ENCODE measurements at places on chromosomes 5 and 9. TPM values are rescaled to one million over a fixed set of nuclear protein-coding genes. Genes with fewer than 3 reads are reported as not detected.

- H3K27me3 ChIP-seq: peaks cover 56% of the 10 kb centered on the region
- no peaks in the 10 kb centered on the region for H3K4me1 ChIP-seq
- DNase-seq: no peak
- no peak overlapping the region for H3K27ac ChIP-seq
- H3K36me3 ChIP-seq: no peaks in the 10 kb centered on the region
- H3K4me3 ChIP-seq: peak overlapping the region; percentile 54
Observed at GRCh38 chr9:101737705-101738565, 512 bp downstream of the GRIN3A start.

DNA sequence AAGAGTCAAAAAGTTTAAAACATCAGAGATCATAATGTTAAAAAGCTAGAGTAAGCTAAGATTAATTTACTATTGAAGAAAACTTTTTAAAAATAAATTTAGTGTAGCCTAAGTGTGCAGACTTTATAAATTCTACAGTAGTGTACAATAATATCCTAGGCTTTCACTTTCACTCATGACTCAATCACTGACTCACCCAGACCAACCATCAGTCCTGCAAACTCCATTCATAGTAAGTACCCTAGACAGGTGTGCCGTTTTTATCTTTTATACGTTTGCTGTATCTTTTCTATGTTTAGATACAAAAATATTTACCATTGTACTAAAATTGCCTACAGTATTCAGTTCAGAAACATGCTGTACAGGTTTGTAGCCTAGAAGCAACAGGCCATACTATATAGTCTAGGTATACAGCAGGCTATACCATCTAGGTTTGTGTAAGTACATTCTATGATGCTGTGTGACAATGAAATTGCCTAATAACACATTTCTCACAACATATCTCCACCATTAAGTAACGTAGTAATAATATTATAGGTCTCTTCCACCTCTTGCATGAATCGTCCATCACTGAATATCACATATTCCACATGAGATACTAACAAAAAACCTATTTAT, 59.2 kb downstream of the MEGF9 start:
- no peak for DNase-seq
- no peaks in the 10 kb centered on the region for H3K4me1 ChIP-seq
- H3K27me3 ChIP-seq: no peaks in the 10 kb centered on the region
- no peak overlapping the region for H3K27ac ChIP-seq
- no peaks in the 10 kb centered on the region for H3K36me3 ChIP-seq

The TMEM252 gene
- total RNA-seq: not detected

The ZNF366 gene
- 7.5 TPM for total RNA-seq

- peaks cover 60% of the 10 kb centered on the region for H3K36me3 ChIP-seq
Observed at GRCh38 chr9:19378164-19378563, 1.9 kb downstream of the RPS6 start.

DNA sequence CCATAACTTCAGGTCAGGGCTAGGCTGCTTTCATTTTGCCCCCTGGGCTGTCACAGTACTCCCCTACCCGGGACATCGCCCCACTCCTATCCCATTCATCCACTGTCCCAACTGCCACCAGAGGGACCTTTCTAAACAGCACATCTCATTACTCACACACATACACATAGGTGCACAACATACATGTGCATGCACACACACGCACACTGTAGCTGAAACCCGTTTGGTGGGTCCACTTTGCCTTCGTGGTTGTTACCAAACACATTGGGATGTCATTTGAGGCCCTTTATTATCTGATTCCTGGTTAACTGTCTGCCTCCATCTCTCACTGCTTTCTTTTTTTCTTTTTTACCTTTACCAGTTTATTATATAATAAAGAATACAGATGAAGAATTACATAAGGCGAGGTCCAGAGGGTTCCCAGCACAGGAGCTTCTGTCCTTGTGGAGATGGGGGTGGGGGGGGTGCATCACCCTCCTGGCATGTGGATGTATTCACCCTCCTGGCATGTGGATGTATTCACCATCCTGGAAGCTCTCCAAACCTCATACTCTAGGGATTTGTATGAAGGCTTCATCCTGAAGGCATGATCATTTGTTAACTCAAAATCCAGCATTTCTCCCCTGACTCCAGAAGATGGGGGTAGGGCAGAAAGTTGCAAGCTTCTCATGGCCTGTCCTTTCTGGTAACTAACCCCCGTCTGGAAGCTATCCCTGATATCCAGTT, 186.0 kb downstream of the GOLPH3 start:
- no peak for DNase-seq
- H3K27ac ChIP-seq: no peak overlapping the region
- H3K36me3 ChIP-seq: peaks cover 8% of the 10 kb centered on the region

DNA sequence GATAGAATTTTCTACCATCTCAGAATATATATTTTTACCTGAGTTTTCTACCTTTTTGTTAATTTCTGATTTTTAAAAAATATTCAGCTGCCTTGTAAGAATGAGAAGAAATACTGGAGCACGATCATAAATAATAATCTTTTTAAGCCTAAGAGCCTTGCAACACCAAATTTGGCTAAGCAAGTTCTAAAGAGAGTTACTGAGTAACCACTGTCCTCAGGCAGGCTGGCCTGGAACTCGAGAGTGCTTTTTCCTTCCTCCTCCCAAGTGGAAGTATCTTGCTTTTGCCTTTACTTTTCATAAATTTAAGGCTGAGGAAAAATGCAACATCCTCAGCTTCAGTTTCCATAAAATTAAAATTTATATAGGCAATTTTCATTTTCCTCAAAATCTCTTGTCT, 21.0 kb downstream of the GLRX start:
- peaks cover 9% of the 10 kb centered on the region for H3K4me1 ChIP-seq
- H3K36me3 ChIP-seq: no peaks in the 10 kb centered on the region
- H3K27ac ChIP-seq: peak overlapping the region; percentile 72
- H3K4me3 ChIP-seq: no peak overlapping the region
- DNase-seq: no peak

- no peaks in the 10 kb centered on the region for H3K27me3 ChIP-seq
- no peak overlapping the region for H3K4me3 ChIP-seq
- H3K4me1 ChIP-seq: peaks cover 16% of the 10 kb centered on the region
- H3K36me3 ChIP-seq: no peaks in the 10 kb centered on the region
Observed at GRCh38 chr5:143638654-143639053, 173.3 kb upstream of the HMHB1 start.

The QRFP gene
- total RNA-seq: not detected

DNA sequence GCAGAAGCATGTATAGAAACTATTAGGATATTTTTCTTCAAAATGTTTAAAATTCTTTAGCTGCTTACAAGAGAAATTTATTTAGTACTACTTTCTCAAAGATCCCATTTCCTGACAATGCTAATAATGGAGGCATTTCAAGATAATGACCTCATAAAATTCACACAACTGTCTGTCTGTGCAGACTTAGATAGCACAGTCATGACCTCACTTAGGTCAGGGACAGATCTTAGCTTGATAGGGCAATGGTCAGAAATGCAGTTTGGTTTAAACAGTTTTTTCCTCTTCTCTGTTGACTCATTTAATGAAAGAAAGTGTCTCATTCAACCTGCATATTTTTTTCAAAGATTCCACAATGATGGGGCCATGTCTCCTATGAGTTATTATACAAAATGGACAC, 128.4 kb downstream of the GRIA1 start:
- DNase-seq: no peak
- H3K4me1 ChIP-seq: no peaks in the 10 kb centered on the region
- H3K4me3 ChIP-seq: no peak overlapping the region
- H3K27me3 ChIP-seq: no peaks in the 10 kb centered on the region
- H3K36me3 ChIP-seq: no peaks in the 10 kb centered on the region

The HDHD3 gene
- total RNA-seq: 14.3 TPM

Data from heart right ventricle (tissue), 16 donors.